Central memory CD4-positive, alpha-beta T cell (primary cell): ENCODE measurements at places on chromosomes 2 and 18.

GRCh38 chr2:43159797-43160196 lies 66.6 kb downstream of the ZFP36L2 start:
- DNase-seq: no peak

GRCh38 chr2:98663511-98664090 lies 55.2 kb downstream of the UNC50 start:
- peak; percentile 74 for DNase-seq

DNA sequence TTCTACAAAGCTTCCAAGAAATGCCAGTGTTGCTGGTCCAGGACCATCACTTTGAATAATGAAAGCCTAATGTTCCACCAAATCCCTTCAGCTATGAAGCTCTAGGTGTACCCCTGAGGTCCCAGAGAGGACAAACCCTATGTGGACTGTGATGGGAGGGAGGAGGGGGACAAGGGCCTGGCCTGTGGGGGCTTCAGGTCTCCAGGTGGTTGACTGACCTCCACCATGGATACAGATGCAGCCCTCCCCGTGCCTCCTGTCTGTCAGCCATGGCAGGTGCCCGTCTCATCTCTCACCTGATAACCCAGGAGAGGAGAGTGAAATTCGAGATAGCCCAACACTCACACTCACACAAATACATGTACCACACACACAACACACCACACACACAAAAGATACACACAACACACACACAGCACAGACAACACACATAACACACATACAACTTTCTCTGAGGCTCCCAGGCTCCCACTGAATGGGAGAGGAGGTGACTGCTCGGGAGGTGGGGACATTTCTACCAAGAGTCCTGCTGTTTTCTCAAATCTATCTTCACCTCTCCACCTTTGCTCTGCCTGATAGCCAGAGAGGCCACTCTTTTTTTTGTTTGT lies 12.8 kb upstream of the RHOB start:
- no peak for DNase-seq

DNA sequence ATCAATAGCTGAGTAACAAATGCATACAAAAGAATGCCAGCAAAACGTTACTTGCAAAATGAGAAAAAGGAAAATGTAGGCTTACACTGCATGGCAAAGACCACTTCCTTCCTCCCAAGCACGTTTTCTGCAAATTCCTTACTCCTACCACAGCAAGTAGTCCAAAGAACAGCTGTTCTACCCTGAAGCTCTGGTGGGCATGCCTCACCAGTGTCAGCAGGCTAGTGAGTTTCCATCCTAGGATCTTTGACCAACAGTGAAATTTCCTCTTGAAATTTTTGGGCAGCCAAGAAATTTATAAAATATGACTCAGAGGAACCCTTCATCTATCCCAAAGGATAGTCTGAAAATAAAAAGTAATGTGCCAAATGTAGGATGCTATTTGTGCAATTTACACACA lies 123.9 kb downstream of the ZNF532 start:
- DNase-seq: no peak

- DNase-seq: no peak
Measured at GRCh38 chr18:10207682-10208345, 246.6 kb upstream of the APCDD1 start.

GRCh38 chr2:64655018-64655664 lies 1.4 kb upstream of the SERTAD2 start:
- no peak for DNase-seq

DNA sequence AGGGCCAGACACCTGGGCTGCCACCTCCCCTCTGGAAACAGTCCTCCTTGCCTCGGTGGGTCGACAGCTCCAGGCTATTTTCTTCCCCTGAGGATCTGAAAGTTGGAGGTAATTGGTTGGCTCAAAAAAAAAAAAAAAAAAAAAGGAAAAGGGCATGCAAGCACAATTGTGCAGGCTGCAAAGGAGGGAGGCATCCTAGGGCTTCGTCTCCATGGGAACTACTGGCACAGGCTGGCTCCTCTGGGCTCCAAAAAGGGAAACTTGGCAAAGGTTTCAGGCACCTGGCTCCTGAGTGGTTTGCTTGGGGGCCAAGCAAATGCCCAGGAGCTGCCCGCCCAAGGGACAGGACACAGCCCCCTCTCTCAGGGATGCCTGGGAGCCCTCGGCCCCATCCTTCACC lies 1.1 kb upstream of the KCNIP3 start:
- no peak for DNase-seq

DNA sequence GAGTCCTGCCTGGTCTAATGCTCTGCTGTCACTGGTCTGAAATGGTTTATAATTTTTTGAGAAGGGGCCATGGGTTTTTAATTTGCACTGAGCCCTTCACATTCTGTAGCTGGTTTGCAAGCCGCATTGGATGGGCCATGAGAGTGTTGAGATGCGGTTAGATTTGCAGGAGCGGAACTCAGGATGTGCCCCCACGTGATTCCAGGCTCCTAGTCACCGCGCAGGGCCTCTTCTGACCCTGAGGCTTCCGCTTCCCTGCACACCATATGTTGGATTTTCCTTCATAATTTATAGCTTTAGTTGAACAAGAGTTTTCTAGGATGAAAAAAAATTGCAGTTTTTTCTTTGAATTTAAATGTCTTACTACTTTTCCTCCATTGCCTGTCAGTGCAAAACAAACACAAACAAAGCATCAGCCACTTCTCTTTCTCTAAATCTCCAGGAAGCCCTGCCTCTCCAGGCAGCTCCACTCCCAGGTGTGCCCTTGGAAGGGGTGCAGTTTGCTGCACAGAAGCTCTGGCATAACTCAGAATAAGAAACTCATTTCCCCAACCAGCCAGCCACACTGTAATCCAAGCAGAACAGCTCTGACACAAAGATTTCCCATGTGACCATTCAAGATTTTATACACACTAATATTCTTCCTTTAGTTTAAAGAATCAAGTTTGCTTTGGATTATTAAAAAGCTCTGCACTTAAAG lies 18.4 kb upstream of the TPO start:
- DNase-seq: no peak

- no peak for DNase-seq
Measured at GRCh38 chr2:85269959-85270358, 57.8 kb downstream of the TGOLN2 start.

GRCh38 chr2:123826729-123827271 lies 198.3 kb upstream of the CNTNAP5 start:
- no peak for DNase-seq

GRCh38 chr2:13666582-13667414 lies 950.1 kb downstream of the TRIB2 start:
- DNase-seq: no peak

DNA sequence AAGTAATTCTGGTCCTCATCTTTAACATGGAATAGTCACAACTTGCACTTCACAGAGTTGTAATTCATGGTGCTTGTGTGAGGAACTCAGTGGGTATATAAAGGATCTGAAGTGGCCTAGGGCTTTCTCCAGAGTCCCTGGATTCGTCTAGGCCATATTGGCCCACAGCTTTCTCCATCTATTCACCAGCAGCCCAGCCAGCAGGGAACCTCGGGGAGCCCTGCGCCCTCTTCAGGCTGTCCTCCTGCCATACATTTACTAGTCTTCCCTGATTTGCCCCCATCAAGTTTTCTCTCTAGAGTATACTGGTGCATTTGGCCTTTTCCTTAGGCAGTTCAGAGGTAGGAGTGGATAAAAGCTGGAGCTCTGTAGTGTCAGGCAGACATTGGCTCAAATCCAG lies 278.3 kb downstream of the MYCN start:
- DNase-seq: no peak

GRCh38 chr18:5142859-5143258 lies 54.2 kb downstream of the AKAIN1 start:
- DNase-seq: no peak

- DNase-seq: no peak
Measured at GRCh38 chr2:37080266-37080665, 3.9 kb downstream of the HEATR5B start.

DNA sequence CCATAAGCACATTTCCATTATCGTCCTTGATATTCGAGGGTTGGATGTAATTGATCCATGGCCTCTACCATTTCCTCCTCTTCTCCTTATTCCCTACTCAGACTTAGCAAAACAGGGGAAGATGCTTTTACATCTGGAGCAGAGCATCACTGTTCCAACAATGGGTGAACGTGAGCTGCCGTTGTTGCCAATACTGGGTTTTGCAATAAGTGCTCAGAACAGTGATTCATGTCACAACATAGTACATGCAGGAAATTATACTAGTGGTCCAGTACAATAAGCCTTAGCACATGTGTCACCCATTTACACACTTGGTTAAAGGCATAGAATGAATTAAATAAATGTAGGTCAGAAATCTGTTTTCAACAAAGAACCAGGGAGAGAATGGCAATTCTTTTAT lies 112.4 kb downstream of the DCC start:
- no peak for DNase-seq

DNA sequence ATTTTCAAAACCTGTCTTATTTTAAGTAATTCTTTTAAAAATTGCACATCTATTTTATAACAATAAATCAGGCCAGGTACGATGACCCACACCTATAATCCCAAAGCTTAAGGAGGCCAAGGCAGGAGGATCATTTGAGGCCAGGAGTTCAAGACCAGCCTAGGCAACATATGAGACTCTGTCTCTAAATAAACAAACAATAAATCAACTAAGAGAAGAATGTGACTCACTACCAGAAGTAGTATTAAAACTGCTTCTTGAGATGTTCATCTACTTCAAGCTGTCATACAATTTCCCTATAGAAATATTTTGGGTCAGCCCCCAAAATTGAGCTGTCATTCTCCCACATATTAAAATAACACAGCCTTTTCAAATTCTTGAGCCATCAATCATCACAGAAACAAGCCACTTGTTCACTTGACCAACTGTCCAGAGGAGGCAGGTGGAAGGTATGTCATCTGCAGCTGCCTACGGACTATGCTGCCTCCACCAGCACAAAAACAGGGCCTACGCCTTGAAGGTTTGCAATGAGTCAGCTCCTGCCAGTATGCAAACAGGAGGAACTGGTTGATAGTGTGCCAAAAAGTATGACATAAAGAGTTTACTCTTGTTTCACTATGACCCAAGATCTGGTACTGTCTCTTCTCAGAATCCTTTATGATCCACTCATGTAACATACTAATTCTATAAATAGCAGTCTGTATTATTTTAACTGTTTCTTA lies 33.6 kb downstream of the KIDINS220 start:
- no peak for DNase-seq

- DNase-seq: no peak
Measured at GRCh38 chr2:242011991-242012764, 142.6 kb downstream of the RTP5 start.

- DNase-seq: no peak
Measured at GRCh38 chr2:101107241-101107640, 43.9 kb downstream of the TBC1D8 start.

- no peak for DNase-seq
Measured at GRCh38 chr2:222883420-222883819, 22.6 kb downstream of the ACSL3 start.

DNA sequence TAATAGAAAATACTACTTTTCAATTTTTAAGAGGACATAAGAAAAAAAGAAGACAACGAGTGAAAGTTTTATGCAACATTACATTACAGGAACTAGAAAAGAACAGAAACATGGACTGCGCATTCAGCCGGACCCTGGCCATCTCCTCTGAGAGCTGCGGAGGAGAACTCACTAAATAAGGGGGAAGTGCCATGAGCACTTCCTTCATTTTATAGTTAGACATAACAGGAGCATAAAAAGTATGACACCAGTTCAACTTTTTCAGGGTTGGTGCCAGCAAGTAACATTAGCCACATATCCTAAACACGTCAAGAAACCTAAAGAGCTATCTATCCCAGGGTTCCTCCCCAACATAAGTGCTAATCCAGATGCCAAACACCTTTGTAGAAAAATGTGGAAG lies 78.0 kb upstream of the SERTAD2 start:
- no peak for DNase-seq

GRCh38 chr2:29010946-29011345 lies 29.8 kb downstream of the TOGARAM2 start:
- peak; percentile 57 for DNase-seq

DNA sequence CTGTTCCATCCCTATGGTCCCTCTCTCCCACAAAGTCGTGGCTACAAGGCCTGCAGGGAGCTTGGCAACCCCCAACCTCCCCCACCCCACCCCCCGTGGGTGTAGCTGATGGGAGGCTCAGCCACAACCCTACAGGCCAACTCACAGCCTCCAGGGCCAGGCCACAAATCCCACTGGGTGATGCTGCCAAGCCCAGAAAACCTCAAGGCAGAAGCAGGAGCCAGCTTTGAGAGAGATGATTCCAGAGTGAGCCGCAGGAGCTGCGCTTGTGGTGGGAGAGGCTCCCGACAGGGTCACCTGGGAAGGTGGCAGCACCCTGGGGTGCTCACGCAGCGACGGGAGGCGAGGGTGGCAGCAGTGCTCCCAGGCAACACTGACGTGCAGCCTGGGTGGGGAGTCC lies 44.8 kb downstream of the ADCY3 start:
- DNase-seq: no peak

- no peak for DNase-seq
Measured at GRCh38 chr18:55338978-55339650, 248.9 kb downstream of the TCF4 start.

DNA sequence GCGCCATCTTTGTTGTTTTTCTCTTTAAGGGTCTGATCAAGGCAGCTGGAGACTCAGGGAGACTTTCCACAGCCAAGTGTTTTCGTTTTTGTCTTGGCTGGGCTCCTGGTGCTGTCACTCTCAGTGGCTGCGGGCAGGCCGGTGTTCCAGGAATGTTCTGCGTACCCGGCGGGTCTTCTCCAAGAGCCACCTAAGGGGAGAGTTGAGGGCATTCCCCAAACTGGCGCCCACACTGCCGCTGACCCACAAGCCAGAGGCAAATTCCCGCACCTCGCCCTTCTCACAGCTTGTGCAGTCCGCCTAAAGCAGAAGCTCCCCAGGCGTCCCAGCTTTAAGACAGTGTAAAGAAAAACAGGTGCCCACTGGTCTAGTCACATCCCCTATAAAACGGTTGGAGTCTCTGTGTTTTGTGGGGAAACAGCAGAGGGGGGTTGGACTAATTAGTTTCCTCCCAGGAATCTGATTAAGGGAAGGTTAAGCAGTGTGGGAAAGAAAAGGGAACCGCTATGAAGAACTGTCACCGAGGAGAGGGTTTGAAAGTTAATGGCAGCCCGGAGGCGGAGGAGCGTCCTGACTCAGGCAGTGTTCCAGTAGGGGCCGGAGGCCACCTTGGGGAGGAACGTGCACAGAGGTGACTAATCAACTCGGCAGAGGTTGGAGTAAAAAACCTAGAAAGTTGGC lies 224.5 kb downstream of the SLC4A3 start:
- DNase-seq: no peak

- DNase-seq: no peak
Measured at GRCh38 chr2:101860157-101860556, 131.6 kb upstream of the IL1R2 start.

GRCh38 chr2:23269747-23270146 lies 115.2 kb upstream of the KLHL29 start:
- DNase-seq: no peak

GRCh38 chr2:62196278-62196901 lies 475 bp downstream of the B3GNT2 start:
- peak; percentile 53 for DNase-seq

DNA sequence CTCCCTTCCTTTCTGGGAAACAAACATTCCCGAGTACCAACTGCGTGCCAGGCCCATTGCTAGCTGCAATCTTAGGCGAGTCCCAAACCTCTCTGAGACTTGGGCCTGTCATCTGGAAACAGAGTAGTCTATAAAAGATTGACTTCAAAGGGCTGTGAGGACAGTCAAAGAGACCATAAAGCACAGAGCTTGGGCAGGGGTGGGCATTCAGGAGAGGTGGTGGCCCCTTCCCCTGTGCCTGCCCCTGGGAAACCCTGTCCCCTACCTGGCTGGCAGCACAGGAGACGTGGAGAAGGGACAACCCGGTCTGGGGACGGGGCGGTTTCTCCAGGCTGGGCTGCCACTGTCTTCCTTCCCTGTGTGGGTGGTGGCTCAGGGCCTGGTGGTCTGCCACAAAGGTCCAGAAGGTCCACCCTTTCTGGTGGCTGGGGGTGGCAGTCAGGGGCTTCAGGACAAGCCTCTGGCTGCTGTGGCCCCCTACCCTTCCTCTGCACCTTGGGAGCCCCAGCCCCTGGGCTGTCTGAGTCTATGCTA lies 33.9 kb upstream of the FOSL2 start:
- no peak for DNase-seq
